ENCODE measurements at places on chromosomes 12 and 14.

DNA sequence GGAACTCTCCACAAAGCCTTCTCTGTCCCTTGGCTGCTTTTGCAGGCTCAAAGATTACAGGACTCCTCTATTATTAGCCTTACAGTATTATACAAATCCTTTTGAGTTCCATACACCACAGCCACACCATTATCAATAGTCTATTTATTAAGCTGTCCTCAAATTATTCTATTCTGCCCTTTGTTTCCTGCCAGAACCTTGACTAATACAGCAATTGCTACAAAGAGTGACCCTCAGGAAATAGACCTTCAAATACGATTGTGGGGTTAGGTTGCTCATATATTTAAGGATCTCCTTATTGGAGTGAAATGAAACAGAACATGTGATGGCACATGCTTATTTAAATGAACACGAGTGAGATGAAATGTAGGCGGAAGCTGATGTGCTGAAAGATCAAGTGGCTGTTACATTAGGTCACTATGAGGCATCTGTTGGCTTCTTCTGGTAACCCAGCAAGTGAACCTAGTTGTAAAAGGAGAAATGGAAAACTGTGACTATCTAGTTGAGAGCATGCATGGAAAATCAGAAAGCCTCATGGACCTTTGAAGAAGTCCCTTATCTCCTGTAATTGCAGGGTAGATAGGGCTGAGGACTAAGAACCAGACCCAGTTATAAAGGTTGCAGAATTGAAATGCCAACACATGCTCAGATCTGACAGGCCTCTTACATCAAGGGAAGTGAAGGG, 75.5 kb downstream of the AVPR1A start:
- no peak for DNase-seq

DNA sequence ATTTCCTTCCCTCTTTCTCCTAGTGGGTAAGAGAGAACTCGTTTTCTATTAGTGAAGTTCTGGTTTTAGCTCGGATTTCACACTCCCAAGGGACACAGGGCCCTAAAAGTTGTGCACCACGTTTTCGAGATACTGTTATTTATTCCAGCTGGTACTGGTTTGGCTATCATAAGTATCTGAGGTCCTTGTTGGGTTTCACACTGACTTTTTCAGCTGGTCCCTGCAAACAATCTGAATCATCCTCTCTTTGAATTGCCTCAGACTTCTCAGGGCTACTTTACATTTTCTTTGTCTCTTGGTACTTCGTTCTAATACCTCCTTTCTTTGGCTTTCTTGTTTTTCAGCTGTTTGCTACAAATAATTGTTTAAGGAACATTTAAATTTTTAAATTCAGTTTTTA, 75.7 kb downstream of the SCN8A start:
- DNase-seq = no peak

- no peak for DNase-seq
Measured at GRCh38 chr14:76985540-76986230, 42.8 kb downstream of the IRF2BPL start.

GRCh38 chr12:78680596-78680995, 184.0 kb upstream of the SYT1 start:
- no peak for DNase-seq

GRCh38 chr12:70557583-70558191, 79.5 kb downstream of the PTPRB start:
- DNase-seq = no peak

DNA sequence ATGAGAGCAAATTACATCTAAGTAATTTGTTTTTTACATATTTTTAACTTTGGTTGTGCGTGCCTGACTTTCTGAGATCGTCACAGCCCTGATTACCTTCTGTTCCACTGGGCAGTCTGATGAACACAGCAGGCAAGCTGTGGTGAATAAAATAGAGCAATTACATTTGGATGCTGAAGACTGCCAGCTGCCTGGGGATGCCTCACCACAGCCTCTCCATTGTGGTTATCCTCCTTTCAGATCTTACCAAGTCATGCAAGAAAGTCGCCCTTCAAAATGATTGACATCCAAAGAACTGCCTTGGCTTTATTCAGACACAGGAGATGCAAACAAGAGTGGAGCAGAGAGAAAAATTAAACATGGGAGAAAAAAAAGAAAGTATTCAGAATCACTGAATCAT, 456.6 kb upstream of the TMPO start:
- DNase-seq = no peak

- no peak for DNase-seq
Measured at GRCh38 chr12:51368640-51369517, 22.3 kb downstream of the GALNT6 start.

All from foreskin fibroblast (primary cell).